Activated T-helper 2 cell treated with anti-CD3 and anti-CD28 coated beads, Interferon-gamma antibody, Interleukin-2, Interleukin-4, amounts not matched to agents 10 μg/mL and 5 μg/mL and 100 μg/mL, durations not matched to agents 14 hours and 24 hours and 36 hours (primary cell): ENCODE measurements at places on chromosomes 4 and X. TPM values are rescaled to one million over a fixed set of nuclear protein-coding genes. Genes with fewer than 3 reads are reported as not detected.

GRCh38 chr4:177771645-177772044 is 329.4 kb upstream of the AGA start:
- DNase-seq = no peak

DNA sequence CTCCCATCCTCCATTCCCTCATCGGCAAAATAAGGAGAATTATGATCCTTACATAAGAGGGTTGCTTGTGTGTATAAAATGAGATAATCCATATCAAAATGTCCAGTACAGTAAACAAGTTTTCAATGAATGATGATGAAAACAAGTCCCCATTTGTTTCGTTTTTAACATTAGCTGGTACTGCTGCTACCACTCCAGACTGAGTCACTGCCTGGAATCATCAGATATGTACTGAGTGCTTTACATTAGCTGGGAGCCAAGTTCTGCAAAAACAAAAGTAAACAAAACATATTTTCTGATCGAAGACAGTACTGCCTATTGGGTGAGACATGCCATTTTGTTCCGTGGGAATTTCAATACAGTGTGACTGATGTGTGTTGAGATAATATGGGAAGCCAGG is 123.2 kb upstream of the IGFBP7 start:
- DNase-seq = no peak

SYP gene
- 3.8 and 4.3 TPM in 2 replicates for total RNA-seq

SASH3 gene
- total RNA-seq = 89.8 and 102 TPM in 2 replicates

GRCh38 chrX:122582975-122583305 is 601.1 kb upstream of the GRIA3 start:
- no peak for DNase-seq

DNA sequence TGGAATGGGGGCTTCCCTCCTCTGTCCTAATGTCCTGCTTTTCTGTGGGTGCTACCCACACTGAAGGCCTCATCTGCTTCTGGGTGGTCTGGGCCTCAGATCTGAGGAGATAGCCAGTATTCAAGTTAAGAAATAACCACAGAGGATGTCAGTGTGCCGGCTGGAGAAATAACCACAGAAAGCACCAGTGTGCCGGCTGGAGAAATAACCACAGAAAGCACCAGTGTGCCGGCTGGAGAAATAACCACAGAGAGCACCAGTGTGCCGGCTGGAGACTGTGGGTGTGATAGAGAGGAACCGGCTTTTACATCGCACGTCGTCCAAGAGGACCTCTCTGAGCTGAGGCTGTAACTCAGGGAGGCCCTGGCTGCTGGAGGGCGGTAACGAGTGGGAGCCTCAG is 65.7 kb upstream of the PSAPL1 start:
- DNase-seq = no peak

DNA sequence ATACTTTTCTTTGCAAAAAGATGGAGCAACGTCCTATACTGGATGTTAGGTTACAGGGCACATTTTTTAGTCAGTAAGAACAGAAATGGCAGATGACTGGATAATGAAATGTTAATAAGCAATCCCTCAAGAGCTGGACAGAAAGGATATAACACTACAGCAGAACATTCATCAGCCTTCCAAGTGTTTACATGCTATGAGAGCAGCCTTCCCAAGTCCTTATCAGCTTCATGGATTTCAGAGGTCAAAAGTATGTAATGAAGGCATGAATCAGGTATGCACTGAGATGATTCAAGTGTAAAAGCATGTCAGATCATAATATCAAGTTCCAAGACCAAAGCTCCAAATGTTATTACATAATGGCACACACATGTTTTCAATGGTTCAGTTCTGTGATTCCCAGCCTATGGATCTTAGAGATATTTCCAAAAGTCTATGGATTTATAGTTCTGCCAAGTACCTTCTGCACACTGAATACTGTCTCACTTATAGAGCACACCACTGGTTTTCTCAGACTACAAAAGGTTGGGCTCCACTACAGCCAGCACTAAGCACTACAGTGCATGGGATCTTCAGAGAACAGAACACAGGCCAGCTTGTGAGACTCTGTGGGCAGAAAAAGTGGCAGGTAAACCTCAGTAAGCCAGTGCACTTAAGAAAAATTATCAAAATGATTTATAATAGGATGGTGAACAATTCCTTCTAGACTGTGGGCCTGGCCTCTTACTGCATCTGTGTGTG is 49.2 kb downstream of the GPC4 start:
- DNase-seq = no peak

PAGE4 gene
- not detected in 2 replicates for total RNA-seq

- DNase-seq = no peak
Measured at GRCh38 chrX:530726-531610, 99.6 kb upstream of the SHOX start.

DNA sequence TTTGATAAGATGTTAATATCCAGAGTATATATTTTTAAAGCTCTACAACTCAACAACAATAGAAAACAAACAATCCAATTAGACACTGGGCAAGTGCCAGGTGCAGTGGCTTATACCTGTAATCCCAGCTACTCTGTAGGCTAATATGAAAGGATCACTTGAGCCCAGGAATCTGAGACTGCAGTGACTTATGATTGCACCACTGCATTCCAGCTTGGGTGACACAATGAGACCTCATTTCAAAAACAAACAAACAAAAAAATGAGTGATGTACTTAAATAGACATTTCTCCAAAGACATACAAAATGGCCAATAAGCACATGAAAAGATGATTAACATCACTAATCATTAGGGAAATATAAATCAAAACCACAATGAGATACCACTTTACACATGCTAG is 356.8 kb upstream of the PCDH10 start:
- no peak for DNase-seq

- no peak for DNase-seq
Measured at GRCh38 chrX:20455001-20455400, 188.3 kb upstream of the RPS6KA3 start.

- DNase-seq = no peak
Measured at GRCh38 chrX:119503484-119503861, 35.2 kb downstream of the SLC25A5 start.

- DNase-seq = no peak
Measured at GRCh38 chr4:907103-907400, 25.1 kb downstream of the GAK start.

DNA sequence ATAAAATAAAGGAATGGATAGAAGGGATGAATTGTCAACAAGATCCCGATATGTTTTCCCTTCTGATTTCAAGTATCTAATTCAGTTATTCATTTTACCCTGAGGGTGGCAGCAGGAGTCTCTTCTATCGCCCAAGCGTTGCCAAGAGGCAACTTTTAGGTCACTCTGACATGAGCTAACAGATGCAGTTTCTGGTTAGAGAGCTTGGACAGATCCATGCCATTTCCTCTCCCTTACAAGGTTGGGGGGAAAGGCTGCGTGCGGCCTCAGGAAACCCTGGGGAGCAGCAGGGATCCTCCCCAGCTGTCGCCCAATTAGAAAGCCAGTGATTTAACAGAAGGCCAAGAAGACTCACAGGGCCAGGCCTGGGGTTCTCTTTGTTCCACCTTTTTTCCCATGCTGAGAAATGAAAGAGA is 35.3 kb upstream of the WAS start:
- peak; percentile 10 for DNase-seq

TMEM33 gene
- 76.7 and 84.0 TPM in 2 replicates for total RNA-seq

DNA sequence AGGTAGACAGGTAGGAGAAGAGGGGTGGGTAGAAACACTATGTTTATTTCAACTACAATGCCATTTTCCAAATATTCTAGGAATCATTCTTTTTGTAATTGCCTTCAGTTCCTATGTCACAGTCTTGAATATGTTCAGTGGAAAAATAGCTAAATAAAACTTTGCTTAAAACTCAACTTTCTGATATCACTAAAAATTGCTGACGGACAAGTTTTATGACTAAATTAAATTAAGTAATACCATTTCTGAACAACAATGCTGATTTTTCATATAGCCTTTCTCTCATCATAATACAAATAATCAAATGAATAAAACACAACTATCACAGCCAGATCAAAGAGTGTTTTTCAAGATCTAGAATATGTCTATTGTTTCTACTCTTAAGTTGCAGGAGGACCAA is 53.1 kb downstream of the TEC start:
- DNase-seq = no peak

DNA sequence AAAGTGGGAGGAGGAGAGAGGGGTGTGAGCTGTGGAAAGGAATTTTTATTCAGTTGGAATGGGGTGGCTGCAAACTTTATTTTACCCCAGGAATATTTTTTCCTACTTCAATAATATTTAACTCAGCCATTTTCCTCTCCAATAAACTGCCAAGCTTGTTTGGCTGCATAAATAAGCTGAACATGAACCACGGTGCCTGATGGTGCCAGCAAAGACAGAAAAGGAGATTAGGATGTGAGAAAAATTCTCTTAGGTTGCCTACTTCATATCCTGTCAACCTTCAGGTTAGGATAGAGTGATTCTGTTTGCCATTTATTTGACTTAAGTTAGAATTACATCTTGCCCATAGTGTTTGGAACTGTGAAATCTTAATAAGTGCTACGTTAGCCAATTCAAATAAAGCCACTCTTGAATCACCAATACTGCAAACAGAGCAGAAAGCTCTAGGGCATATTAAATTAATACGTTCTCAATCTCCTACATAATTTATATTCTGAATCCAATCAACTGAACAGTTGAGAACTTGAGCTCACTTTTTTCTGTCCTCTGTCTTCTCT is 195.1 kb downstream of the ARHGAP24 start:
- DNase-seq = no peak

- DNase-seq = no peak
Measured at GRCh38 chr4:137532869-137533236, 559 bp upstream of the PCDH18 start.

DNA sequence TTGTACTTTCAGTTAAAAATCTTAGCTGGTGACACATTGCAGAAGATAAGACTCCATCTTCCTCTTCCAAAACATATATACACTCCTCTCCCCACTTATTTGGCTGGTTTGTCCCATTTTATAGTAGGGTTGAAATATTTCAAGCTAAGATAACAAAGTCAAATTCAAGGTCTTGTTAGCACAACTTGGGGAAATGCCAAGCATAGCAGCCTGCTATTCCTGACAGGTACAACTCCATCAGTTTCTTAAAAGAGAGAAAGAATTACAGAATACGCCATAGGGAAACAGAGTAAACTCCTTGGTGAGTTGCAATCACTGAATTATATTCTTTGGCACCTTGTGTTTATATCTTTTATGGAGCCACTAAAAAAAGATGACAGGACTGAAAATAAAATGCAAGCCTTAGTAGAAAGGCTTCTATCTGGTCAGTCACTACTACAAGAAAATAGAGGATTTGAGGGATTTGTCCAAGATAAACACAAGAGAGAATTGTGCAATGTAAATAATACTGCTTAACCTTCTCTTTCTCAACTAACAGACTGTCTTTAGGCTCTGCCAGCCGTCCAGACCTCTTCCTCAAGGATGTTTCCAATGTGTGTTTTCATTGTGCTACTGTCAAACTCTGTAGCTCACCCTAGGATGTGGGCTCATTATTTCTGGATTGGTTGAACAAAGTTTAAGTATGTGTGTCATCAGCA is 170.3 kb downstream of the VEGFC start:
- no peak for DNase-seq

DNA sequence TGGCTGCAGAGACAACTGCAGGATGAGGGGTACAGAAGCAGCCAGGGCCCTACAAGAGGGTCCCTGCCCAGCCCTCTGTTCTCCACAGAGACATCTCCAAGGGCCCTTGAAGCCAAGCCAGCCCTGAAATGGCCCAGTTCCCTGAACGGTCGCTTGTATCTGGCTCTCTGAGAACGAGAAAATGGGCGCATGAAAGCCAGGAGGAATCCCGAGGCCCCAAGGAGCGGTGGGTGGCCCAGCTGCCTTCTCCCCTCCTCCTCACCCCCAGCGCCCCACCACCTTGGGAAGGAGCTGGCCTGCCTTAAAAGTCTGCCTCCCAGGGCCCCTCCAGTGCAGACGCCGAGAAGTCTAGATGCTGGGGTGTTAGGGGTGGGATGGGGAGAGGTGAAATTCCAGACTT is 5.7 kb downstream of the ZNF185 start:
- no peak for DNase-seq

DNA sequence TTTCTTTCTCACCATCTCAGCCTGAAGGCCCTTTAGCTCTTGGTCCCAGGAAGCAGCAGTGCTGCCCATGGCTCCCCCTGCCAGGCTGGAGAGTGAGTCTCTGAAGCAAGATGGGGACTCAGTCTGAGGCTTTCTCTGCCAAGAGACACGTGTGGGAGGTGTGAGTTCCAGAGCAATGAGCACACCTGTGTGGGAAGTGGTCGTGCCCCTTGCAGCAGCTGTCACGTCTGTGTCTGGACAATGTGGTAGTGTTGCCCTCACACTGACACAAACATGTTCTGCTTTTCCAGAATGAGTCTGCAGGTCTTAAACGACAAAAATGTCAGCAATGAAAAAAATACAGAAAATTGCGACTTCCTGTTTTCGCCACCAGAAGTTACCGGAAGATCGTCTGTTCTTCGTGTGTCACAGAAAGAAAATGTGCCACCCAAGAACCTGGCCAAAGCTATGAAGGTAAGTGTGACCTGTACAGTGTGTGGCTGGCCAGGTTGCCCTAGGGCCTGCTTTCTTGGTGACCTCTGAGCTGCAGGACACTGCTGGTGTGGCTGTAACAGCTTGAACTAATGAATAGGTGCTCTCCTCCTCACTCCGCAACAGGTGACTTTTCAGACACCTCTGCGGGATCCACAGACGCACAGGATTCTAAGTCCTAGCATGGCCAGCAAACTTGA is 1.9 kb downstream of the TACC3 start:
- no peak for DNase-seq

GRCh38 chr4:2923668-2924173 is 39.5 kb downstream of the NOP14 start:
- DNase-seq = no peak

- DNase-seq = no peak
Measured at GRCh38 chr4:20403290-20403689, 151.6 kb downstream of the SLIT2 start.

PNMA6E gene
- not detected in 2 replicates for total RNA-seq
